ENCODE measurements at places on chromosomes 12 and 14.

GRCh38 chr14:105944632-105945610 is 418.5 kb downstream of the TMEM121 start:
- no peak for DNase-seq

GRCh38 chr12:103021538-103022218 is 64.2 kb downstream of the ASCL1 start:
- no peak for DNase-seq

- no peak for DNase-seq
Observed at GRCh38 chr12:105888696-105889095, 250.1 kb downstream of the NUAK1 start.

GRCh38 chr12:87513536-87514280 is 515.5 kb downstream of the C12orf50 start:
- no peak for DNase-seq

GRCh38 chr14:81187832-81188522 is 32.8 kb downstream of the GTF2A1 start:
- no peak for DNase-seq

GRCh38 chr14:103319422-103319821 is 14.6 kb upstream of the EIF5 start:
- DNase-seq, result no peak

- no peak for DNase-seq
Observed at GRCh38 chr12:108667349-108667748, 33.7 kb upstream of the SELPLG start.

DNA sequence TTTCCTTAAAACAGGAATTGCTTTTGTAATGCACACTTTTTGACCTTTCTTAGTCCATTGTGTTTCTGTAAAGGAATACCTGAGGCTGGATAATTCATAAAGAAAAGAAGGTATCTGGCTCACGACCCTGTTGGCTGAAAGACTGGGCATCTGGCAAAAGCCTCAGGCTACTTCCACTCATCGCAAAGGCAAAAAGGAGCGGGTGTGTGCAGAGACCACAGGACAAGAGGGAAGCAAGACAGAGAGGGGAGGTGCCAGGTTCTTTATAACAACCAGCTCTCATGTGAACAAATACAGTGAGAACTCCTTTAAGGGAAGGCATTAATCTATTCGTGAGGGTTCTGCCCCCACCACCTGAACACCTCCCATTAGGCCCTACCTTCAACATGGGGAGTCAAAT is 182.1 kb downstream of the C12orf50 start:
- DNase-seq, result no peak

GRCh38 chr12:114916541-114916940 is 232.6 kb upstream of the TBX3 start:
- DNase-seq, result no peak

- no peak for DNase-seq
Observed at GRCh38 chr12:120259418-120260202, 5.9 kb downstream of the PXN start.

DNA sequence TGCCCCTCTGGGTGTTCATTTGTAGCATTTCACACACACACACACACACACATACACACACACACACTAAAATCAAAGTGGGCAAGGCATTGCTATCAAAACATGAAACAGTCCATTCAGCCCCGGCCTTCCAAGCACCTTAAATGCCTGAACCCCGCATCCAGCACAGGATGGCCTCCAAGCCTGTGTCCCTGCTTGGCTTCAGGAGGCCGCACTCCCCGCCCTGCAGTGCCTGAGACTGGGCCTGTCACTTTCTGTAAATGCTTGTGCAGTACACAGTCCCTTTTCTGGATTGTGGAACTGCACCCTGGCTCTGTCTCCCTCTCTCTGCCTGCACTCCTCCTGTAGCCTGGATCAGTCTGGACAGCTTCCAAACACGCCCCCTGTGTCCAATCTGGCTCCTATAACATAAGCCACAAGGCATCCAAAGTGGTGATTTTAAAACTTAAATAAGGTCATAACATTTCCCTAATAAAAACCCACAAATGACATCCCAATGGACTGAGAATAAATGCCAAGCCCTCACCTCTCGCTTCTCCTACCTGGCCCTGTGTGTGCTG is 972.2 kb upstream of the TMEM132C start:
- DNase-seq, result no peak

DNA sequence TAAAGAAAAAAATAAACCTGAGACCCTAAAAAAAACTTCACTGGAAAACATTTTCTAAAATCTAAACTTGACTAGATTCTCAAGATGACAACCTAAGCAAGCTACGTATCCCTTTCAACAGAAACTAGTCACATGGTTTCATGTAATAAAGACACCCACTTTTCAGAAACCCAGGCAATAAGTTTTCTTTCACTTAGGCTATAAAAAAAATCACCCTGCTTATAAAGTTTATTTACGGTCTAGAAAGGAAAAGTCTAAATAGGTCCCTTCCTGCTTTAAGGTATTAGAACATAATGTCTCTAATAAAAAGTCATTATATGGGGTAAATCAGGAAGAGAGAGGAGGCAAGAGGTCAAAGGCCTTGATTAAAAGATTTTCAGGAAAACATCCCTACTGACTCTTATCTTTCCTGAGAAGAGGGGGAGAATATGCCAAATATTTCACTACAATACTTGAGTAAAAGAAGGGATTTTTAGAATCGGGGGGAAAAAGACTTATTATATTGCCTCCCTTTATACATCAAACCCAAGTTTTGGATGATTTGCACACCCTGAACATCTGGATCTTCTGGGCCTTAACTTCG is 9.5 kb downstream of the CLIP1 start:
- no peak for DNase-seq

Measured in esophagus squamous epithelium (tissue), 5 donors.